Tibial nerve (tissue), 4 donors: ENCODE measurements at places on chromosomes 3 and 15.

GRCh38 chr3:169112153-169112892 lies 551.2 kb downstream of the MECOM start:
- DNase-seq, result no peak

DNA sequence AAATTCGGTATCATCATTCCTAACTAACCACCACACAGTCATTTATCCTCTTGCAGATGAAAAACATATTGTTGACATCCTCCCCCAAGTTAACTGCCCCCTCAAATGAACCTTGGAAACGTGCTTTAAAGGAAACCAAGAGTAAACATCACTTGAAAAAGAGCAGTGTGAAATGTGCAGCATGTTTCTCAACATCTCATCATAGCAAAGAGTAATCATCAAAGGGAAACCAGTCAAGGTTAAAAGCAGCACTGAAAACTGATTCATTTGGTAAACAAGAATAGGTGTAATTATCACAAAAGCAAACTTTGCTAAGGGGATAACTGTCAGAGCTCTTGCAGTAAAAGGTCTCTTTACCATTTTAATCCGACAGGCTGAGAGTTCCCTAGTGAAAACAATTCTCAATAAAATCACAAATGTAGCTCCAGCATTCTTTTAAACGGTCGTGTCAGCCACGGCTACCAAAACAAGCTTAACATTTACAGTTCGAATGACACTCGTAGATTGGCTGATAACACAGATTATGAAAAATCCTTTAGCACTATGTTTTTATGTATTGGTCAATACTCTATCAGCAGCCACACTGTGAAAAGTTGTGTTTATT lies 461.0 kb downstream of the GBE1 start:
- DNase-seq, result no peak

DNA sequence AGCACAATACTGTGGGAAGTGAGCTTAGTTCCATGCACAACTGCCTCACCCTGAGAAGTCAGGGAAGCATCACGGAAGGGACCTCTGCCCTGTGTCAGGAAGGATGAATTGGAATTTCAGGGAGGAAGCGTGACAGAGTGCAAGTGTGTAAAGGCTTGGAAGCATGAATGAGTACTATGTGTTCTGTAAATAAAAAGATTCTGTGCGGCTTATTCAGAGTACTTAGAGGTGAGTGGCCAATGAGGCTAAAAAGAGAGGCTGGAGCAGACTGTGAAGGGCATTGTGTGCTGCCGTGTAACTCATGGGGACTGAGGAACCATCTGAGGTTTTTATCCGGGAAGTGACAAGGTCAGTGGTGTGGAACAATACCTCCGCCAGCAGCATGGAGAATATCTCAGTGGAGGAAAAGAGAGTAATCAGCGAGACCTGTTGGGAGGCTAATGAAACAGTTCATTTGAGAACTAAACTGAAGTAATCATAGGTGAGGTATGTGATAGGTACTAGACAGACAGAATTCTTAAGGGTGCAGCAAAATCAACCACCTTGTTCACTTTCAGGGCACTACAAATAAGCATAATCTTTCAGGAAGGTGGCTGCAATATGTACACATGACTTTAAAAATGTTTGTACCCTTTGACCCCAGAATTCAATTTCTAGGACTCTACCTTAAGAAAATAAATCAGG lies 64.9 kb upstream of the SPRED1 start:
- no peak for DNase-seq

DNA sequence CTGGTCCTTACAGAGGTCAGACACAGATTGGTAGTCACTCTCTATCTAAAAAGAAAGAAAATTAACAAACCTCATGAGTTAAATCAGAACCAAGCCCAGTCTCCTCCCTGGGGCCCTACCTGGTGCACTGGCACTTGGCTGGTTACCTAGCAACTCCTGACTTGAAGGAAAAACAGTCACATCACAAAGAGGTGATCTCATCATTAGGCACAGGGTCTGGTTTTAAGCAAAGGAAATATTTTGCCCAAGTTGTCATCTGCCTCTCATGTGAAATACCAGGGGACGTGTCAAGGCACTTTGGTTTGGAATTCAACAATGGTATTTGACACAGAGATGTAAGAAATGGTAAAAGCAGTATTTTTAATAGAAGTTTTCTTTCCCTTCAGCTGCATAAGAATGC lies 47.7 kb upstream of the FMN1 start:
- DNase-seq, result no peak

DNA sequence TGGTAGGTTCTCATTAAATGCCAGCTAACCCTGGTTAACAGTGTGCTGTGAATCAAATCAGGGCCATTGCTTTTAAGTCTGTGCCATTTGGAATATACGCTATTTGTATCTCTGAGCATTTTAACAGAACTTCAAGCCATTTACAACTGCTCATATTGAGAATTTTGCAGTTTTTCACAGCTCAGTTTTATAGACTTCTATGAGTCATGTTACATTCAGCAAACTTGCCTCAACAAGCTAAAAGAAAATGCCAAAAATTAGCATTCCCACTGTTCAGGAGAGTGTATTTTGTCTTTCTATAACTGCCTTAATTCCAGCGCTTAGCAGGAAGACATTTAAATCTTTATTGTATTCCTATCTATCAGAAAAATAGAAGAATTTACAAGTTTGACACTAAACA lies 196.4 kb downstream of the GBE1 start:
- DNase-seq, result no peak

DNA sequence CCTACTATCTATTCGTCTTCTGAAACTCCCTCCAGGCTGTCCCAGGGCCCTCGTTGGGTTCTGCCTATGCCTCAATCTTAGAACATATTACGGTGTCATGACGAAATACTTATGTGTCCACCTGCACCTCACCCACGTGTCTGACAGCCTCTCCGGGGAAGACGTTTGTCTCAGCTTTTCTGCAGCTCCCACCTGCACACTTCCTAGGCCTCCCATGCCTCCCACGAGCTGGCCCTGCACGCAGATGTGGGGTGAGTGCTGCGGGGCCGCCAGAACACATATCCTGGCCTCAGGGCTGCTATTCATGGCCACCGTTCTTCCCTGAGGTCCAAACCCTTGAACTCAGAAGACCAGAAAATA lies 7.1 kb upstream of the MUSTN1 start:
- DNase-seq, result no peak

DNA sequence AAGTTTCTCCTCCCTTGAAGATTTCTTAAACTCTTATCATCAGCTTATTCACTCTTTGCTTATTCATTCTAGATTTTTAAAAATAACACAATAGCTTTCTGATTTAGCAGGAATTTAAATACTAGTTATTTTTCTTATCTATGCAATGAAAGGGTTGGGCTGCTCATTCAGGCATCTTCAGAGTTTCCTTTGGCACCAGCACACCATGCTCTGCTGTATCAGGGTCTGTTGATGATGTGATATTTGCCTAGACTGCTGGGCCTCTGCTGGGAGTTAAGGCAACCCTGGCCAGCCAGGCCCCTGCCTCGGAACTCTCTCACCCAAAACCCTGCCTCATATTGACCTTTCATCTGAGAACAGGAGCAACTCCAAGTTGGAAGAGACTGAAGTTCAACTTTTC lies 35.0 kb downstream of the DRD3 start:
- no peak for DNase-seq

- no peak for DNase-seq
Measured at GRCh38 chr3:17605934-17606333, 136.5 kb downstream of the TBC1D5 start.

DNA sequence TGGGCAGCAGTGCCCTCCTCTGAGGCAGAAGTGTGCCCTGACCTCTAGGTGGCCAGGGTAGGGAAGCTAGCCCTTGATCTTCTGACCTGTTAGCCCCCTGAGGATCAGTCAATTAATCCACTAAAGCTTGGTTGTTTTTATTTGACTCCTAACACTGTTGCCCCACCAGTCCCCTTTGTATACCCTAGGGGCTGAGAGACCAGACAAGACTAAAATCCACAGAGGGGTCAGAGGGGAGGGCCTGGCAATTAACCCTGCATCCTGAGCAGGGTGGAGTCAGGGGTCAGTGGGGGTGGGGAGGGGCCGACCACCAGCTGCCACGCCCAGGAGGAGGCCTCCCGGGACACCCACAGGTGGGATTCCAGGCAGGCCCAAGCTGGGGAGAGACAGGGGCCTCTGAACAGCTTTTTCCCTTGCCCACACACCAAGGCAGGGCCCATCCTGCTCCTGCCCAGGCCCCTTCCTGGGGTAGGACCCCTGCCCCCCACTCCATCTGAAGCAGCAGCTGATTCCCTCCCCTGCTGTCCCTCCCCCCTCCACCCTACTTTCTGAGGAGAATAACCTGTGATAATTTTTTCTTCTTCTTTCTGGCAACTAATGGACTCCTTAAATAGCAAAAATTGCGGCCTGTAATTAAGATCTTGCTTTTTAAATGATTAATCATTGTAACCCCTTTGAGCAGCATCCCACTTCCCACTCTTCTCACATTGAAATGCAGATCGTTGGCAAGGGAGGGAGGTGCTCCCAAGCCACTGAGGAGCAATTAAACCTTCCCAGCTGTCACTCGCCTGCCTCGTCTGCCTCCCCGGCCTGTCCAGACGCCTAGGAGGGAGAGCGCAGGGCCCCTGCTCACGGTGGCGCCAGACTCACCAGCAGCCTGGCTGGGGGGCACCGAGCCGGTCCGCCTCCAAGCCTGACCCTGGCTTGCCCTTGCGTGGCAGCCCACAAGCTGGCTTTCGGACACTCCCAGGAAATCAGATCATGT lies 51.9 kb downstream of the RHCG start:
- DNase-seq, result no peak

DNA sequence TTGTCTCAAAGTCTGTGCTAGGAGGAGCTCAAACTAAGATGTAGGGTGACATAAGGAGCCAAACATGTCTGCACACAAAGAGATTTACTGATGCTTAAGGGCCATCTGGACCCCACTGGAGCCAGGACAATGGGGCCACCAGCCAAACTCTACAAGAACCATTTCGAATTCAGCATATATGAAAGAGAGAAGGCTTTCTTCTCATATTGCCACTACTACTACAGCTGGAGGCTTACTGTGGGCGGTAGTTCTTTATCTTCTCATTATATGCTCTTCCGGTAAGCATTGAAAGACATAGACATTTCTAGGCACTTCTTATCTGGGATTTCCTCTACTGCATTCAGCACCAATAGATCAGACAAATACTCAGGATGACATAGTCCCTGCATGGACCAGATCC lies 404.4 kb upstream of the PROK2 start:
- no peak for DNase-seq

GRCh38 chr15:78368651-78369050 lies 28.5 kb downstream of the CRABP1 start:
- DNase-seq, result no peak

- no peak for DNase-seq
Measured at GRCh38 chr3:48129921-48130320, 58.3 kb downstream of the CDC25A start.

GRCh38 chr15:64763021-64763420 lies 12.4 kb downstream of the RBPMS2 start:
- DNase-seq, result no peak

DNA sequence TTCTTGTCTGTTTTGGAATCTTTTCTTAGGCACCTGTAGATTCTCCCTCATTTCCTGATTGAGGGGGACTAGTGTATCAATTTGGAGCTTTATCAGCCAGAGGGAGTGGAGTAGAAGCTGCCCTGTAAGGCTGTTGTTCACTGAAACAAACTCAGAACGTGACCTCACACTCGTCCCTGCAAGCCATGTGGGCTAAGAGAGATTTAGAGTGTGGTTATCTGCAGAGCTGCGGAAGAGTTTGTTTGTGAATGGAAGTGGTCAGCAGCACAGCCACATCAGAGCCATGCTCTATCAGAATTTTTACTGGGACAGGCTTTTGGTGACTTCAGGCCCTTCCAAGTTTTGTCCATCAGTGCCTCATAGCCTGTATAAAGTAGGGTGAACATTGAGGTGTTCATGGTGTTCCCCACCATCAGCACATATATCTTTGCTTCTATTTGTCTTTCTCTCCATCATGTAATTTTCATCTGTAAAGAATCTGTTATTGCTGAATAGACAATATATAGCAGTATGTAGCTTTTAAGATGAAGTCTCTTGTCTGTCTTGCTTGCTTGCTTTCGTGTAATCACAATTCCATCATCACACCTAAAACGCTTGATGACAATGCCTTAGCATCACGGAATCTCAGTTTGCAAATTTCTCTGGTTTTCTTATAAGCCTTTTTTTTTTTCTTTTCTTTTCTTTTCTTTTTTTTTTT lies 37.0 kb downstream of the LARS2 start:
- no peak for DNase-seq

- no peak for DNase-seq
Measured at GRCh38 chr3:127747066-127747465, 74.3 kb downstream of the ABTB1 start.

DNA sequence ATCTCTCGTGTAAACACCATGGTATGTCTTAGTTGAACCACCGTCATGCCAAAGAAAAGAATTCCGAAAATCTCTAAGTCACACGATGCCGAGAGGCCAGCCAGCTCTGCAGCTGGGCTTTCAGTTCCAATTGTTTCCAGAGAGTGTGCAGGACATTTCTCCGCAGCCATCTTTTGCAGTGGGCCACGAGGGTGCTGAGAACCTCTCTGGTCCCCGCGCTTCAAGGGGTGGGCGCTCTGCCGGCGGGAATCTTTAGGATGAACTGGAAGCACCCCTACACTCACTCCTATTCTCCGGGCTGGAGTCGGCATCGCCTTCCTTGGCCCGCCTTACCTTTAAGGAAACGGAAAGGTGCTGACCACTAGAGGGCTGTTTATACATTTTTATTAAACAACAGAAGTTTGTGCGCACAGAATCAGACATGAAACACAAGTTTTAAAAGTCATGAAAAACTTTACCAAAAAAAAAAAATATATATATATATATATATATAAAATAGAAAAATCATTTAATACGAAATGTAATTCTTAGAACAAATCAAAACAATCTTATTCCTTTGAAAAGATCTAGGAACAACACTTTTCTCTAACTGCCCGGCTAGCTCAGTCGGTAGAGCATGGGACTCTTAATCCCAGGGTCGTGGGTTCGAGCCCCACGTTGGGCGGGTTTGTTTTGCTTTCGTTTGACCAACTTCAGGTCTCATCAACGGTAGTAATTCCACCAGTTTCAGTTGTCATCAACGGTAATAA lies 12.5 kb upstream of the MORF4L1 start:
- DNase-seq, result no peak

- DNase-seq, result no peak
Measured at GRCh38 chr15:40870716-40871115, 3.3 kb downstream of the RHOV start.

GRCh38 chr15:75235051-75235673 lies 23.0 kb upstream of the GOLGA6C start:
- DNase-seq, result no peak

DNA sequence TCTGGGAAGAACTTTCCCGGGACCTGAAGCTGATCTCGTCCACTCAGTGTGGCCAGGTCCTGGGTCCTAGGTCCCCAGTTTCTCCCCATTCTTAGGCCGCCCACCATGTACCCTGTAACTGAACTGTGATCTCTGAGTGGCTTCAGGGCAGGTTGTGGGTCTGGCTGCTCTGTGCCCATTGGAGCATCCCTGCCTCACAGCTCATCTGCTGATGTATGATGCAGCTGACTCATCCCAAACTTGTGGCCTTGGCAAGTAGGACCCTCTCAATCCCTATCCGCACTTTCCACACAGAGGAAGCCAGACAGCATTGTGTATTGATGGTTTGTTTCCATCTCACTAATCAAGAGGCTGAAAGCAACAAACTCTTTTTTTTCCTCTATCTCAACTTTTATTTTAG lies 69.1 kb upstream of the XCR1 start:
- no peak for DNase-seq
